ENCODE measurements at places on chromosomes 12 and 14.

DNA sequence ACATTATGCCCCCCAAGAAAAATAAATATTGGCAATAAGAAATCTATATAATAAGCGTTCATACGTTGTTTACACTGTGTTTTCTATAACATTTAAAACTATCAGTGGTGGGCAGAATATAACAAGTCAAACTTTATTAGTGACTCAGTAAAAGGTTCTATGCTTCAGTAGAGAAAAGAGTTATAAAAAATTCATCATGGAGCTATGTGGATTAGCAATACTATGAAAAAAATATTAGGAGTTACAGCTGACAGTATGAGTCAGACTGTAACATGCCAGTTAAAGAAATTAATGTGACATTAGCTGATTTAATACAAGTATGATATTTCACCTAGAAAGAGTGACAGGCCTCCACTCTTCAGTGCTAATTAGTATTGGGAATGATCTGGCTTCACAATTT is 125.1 kb upstream of the GARIN6 start:
- no peak for DNase-seq

- no peak for DNase-seq
These were observed 13.5 kb downstream of the ANHX start for GRCh38 chr12:133222211-133222610.

DNA sequence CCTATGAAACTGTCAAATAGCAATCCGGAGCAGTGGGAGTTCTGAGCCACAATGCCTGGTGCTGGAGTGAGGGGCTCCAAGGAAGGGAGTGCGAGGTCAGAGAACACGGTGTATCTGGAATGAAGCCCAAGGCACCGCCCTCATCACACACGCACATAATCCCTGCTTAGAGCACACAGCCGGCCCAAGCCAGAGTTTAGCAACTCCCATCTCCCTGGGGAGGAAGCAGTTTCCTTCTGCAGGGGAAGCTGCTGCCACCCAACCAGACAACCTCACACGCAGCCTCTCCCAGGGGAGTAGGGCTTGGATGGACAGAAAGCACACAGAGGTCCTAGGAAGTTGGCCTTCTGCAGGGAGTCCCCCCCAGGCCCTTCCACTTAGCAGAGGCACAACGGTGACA is 31.3 kb downstream of the ACTN1 start:
- no peak for DNase-seq

- DNase-seq = no peak
These were observed 3.8 kb upstream of the MYF5 start for GRCh38 chr12:80712866-80713265.

GRCh38 chr12:131701705-131702572 is 9.0 kb upstream of the SFSWAP start:
- no peak for DNase-seq

- DNase-seq = no peak
These were observed 128.6 kb upstream of the PLEKHG7 start for GRCh38 chr12:92574051-92574783.

GRCh38 chr14:71523630-71524319 is 408.5 kb upstream of the RGS6 start:
- no peak for DNase-seq

GRCh38 chr14:97523936-97524335 is 726.8 kb downstream of the VRK1 start:
- no peak for DNase-seq

DNA sequence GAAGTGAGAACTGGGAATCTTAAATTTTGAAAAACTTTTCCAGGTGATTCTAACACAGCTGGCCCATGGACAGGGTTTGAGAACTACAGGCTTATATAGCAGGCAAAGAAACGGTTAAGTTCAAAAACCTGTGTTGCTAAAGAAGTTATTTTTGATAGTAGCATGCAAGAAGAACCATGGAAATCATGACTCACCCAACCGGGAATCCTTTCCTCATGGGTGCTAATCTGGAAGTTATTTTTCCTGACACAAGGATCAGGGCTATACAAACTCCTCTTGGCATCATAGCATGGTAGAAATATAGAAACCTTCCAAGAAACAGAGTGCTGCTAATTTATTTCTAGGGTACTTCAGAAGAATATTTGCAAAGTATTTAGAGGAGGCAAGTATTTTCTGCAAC is 588.7 kb downstream of the CCER1 start:
- DNase-seq = no peak

- no peak for DNase-seq
These were observed 74.6 kb upstream of the PARP11 start for GRCh38 chr12:3947781-3948180.

DNA sequence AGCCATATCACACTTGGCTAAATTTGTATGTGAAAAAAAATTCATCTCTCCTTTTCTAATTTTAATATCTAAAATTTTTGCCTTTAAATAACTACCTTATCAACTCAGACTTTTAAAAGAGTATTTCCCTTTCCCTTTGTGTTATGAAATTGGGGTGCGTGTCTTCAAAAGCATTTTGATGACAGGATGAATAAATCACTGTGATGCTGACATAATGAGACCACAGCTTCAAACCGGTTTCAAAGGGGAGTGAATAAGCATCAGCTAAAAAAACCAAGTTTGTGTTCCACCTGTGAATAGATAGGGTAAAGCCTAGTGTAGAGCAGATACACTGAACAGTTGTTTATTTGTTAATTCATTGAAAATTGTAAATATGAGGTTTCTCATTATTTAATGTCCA is 85.0 kb downstream of the LGR5 start:
- no peak for DNase-seq

DNA sequence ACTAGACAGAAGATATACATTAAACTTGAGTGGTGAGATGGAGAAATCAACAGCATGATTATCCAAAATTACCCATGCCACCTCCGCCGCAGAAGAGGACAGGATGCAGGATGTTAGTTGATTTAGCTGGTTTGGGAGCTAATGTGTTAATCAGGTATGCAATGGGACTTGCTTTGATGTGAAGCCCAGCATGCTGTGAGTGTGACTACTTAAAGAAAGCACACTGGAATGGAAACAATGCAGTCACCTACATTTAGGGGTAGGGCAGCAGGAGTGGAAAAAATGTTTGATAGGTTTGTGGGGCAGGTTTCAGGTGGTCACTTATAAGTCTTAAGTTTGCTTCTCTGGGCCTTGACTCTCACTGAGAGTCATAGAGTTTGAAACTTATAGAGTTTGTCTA is 170.0 kb upstream of the DAAM1 start:
- DNase-seq = no peak

DNA sequence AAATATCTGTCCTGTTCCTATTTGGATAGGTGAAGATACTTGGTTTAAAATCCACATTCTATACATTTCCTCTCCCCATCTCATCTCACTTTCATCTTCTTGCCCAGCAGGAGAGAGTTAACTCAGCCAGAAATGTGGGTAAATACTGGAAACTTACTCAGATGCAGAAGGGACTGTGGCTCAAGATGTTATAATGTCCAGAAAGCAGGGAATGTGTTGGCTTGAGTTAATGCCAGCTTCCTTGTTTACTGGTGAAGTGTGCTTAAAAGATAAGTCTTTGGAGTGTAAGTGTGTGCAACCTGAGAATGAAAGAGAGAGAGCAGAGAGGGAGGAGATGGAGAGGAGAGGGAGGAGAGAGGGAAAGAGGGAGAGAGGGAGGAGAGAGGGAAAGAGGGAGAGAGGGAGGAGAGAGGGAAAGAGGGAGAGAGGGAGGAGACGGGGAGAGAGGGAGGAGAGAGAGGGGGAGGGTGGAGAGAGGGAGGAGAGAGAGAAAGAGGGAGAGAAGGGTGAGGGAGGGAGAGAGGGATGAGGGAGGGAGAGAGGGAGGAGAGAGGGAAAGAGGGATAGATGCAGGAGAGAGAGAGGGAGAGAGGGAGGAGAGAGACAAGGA is 22.0 kb upstream of the SNRPF start:
- no peak for DNase-seq

GRCh38 chr14:91119556-91120311 is 5.9 kb downstream of the DGLUCY start:
- no peak for DNase-seq

- no peak for DNase-seq
These were observed 572.3 kb downstream of the PRKD1 start for GRCh38 chr14:29355331-29355730.

DNA sequence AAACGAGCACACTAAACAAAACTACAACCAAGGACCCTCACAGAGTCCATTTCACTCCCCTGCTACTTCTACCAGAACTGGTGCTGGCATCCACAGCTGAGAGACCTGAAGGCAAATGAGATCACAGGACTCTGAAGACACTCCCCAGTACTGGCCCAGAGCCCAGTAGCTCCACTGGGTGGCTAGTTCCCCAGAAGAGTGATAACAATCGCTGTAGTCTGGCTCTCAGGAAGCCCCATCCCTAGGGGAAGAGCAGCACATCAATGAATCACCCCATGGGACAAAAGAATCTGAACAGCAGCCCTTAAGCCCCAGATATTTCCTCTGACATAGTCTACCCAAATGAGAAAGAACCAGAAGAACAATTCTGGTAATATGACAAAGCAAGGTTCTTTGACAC is 190.7 kb upstream of the BMP4 start:
- no peak for DNase-seq

- no peak for DNase-seq
These were observed 30.6 kb downstream of the CLECL1 start for GRCh38 chr12:9702255-9702654.

DNA sequence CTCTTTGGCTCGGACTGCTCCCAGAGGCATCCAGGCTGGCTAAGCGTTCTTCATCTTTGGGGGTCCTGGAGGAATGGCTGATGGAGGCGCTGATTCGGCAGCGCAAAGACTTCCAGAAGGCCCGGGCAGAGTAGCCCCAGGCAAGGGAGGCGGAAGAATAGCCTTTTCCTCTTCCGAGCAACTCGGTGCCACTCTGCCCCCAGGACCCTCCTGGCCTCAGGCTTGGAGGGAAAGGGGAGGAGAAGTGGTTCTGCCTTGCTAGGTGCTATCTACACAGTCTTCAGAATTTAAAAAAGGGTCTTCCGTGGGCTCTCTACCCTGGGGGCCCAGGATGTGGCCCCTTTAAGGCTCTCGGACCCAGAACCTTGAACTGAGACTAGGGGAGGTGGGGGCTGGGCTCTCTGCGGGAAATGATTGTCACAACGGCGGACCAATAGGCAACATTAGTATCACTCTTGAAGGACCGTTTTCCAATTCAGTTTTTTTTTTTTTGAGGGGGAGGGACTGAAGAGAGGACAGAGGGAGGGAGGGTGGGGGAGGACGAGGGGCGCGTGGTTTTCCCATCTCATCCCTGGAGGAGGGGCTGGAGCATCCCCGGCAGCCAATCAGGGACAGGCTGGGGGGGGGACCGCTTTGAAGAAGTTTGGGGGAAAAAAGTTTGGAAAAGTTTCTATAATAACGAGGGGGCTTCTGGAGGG is at the start of gene NFATC4:
TSS of gene NFATC4 (plus strand) at position 671 of the 698 bp plus-strand sequence. CDS start 157 bp downstream, outside the sequence.
- DNase-seq = no peak

GRCh38 chr12:88810806-88811205 is 230.5 kb upstream of the KITLG start:
- DNase-seq = no peak

DNA sequence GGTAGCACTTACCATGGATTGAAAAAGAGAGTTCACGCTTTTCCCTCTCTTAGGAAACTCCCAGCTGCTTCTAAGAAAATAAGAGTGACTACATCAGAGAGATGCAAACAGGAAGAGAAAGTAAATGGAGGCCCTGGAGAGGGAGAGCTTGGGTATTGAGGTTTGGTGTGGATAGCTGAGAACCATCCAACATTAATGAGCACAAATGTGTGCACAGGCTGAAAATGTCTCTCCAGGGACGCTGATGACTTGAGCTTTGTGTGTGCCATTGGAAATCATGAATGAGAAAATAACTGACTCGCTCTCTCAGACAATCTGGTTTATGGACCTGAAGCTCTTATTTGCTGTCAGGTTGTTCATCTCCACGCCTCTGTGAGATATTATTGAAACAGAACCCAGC is 318.8 kb downstream of the NRXN3 start:
- no peak for DNase-seq

GRCh38 chr14:101025131-101025530 is 121.6 kb upstream of the RTL1 start:
- no peak for DNase-seq

DNA sequence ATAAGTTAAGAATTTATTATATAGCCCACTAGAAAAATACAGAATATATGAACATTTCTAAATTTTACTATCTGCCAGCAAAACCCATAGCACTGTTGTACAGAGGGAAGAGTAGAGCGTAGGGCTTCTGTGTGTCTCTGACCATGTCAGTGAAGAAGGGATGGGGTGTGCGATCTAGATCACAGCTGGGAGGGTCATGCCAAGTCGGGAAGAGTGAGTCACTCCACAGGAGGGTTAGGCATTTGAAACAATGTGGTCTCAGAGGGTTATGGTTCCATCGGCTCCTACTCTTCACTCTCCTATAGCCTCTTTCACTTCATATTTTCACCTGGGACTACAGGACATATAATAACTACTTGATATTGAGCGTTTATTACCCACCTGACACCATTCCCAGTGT is 185.1 kb upstream of the DDHD1 start:
- no peak for DNase-seq

GRCh38 chr12:121574025-121574424 is 6.8 kb downstream of the KDM2B start:
- no peak for DNase-seq

GRCh38 chr14:28142400-28143015 is 624.1 kb upstream of the FOXG1 start:
- DNase-seq = no peak

- no peak for DNase-seq
These were observed 19.5 kb upstream of the HIGD1C start for GRCh38 chr12:50932787-50933280.

DNA sequence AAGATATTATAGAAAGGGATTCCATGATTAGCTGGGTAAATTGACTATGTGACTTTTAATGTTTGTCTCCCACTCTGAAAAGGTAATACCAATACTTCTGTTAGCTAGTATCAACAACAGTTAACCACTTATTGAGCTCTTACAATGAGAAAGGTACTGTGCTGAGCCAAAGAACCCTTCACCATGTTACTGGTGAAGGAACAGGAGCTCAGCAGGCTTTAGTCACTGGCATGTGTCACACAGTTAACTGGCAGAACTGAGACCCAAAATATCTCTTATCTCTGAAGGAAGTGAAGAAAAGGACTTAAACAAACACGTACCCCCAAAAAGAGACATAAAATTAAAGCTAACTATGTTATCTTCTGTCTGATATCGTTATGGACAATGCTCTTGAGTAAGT is 170.6 kb downstream of the MED13L start:
- no peak for DNase-seq

All from stimulated activated CD4-positive, alpha-beta T cell treated with anti-CD3 and anti-CD28 coated beads, TNF-alpha, amount 100 ng/mL, for 1 hour (primary cell).